ENCODE measurements at places on chromosomes 16 and 17.

GRCh38 chr17:1030684-1031532 lies 34.0 kb downstream of the TIMM22 start:
- DNase-seq = no peak

DNA sequence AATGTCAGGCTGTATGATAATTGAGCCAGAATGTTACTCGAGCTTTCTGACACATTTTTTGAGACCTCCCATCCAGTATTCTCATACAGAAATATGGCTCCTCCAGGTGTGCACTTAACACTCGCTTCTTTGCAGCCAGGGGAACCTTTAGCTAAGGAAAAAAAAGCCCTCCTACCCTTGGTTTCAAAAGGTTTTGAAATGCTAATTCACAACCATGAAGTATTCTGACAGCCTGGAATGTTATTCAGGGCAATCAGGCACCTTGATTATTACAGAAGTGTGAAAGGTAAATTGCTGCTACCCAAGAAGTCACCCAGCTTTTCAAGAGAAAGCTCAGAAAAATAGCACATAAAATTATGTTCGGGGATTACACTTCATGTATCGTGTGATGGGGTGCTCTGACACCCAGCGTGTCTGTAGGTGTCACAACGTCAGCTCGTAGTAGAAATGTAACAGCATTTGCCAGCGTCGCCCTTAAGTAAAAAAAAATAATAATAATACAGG lies 41.1 kb downstream of the NTN1 start:
- no peak for DNase-seq

DNA sequence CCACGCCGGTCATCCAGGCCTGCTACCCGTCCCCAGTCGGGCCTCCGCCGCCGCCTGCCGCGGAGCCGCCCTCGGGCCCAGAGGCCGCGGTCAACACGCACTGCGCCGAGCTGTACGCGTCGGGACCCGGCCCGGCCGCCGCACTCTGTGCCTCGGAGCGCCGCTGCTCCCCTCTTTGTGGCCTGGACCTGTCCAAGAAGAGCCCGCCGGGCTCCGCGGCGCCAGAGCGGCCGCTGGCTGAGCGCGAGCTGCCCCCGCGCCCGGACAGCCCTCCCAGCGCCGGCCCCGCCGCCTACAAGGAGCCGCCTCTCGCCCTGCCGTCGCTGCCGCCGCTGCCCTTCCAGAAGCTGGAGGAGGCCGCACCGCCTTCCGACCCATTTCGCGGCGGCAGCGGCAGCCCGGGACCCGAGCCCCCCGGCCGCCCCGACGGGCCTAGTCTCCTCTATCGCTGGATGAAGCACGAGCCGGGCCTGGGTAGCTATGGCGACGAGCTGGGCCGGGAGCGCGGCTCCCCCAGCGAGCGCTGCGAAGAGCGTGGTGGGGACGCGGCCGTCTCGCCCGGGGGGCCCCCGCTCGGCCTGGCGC lies 2.4 kb downstream of the HIC1 start:
- DNase-seq = no peak

GRCh38 chr17:77935121-77935571 lies 23.4 kb upstream of the TNRC6C start:
- no peak for DNase-seq

DNA sequence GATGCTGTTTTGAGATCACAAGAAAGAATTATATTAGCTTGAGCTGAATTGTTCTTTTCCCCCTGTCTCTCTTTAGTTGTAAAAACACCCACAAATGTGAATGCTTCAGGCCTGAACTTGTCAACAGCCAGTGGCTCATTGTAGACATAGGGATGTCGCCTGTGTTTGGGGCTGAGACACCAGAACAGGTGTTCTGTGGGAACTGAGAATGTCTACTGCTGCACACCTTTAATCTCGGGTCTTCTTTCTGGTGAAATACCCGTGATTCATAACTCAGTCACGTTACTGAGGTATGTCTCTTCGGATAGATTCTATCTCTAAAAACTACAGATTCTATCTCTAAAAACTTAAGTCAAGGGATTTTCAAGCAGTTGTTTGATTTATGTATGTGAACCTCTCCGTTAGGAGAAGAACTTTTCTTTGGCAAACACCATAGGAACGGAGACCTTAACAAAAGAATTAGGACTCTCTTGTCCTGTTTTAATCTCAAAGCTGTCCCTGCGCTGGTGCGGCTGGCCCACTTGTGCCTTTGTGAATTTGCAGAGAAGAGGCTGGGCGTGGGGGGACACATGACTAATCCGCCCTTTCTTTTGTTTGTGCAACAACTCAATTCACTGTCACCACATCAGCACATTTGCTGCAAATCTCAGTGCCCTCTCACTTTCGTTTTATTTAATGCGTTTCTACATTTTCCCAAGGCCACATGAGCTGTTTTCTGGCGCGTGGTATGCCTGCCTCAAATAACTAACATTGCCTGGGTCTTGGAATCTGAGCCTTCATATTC lies 643.0 kb downstream of the MAF start:
- DNase-seq = no peak

DNA sequence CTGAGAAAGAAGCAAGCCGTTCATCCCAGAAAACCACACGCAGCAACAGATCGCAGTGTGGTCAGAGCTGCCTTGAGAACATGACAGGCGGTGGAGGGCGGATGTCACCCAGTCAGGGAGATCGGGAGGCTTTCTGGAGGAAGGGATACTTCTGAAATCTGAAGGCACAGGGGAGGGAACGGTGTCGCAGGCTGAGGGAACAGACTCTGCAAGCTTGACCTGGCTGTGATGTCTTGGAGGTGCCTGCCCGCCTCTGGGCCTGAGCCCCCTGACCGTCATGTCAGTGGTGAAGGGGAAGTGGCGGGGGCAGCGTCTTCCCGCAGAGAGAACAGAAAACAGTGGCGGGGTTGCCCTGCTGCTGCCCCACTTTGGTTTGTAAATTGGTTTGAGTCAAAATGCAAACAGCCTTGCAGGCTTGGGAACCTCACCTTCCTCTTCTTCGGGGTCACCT lies 8.1 kb upstream of the ATP2A3 start:
- DNase-seq = no peak

DNA sequence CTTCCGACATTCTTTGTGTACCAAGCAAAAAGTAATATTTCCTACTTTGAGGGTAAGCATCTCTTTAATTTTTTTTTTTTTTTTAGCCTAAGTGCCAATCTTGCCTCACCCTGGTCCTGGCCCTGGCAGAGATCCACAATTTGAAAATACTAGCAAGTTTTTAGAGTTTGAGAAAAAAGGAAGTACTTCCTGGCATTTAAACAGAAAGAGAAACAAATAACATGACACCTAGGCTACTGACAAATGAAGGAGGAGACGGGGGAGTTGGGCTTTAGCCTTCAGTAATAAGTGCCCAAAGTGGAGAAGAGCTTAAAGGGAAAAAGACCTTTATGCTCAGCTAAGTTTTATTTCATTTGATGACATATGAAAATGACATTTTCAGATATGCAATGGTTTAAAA lies 92.8 kb downstream of the HS3ST3A1 start:
- no peak for DNase-seq

DNA sequence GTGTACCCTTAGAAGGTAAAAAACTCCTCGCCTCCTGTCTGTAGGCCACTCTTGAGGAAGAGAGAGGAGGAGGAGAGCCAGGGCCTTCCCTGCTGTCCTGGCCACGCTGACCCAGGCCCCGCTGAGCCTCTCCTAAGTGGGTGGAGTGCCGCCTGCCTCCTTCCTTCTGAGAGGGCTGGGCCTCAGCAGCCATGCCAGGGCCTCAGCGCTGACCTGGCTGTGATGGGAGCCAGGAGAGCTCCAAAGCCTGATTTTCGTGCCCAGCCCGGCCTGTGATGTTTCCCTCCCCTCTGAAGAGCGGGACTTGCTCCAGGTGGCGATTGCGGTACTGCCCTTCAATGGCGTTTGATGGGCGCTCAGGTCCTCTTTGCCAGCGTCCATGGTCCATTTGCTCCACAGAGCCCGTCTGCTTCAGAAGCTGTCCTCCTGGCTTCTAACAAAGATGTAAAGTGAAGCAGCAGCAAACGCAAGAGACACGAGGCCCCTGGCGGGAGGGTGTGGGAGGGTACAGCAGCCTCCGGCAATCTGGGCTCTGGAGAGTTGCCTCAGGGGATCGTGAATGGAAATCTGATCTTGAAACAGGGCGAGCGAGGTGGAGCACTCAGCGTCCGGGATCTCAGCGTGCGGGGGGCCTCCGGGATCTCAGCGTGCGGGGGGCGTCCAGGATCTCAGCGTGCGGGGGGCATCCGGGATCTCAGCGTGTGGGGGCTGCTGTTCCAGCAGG lies 93.5 kb downstream of the NPIPB11 start:
- DNase-seq = no peak

GRCh38 chr16:78258375-78259065 lies 159.1 kb downstream of the WWOX start:
- no peak for DNase-seq

- no peak for DNase-seq
Observed at GRCh38 chr16:55323637-55324271, at the start of gene IRX6. Gene IRX6 (plus strand): TSS chr16:55324203. CDS start chr16:55325092, 889 bp downstream.

DNA sequence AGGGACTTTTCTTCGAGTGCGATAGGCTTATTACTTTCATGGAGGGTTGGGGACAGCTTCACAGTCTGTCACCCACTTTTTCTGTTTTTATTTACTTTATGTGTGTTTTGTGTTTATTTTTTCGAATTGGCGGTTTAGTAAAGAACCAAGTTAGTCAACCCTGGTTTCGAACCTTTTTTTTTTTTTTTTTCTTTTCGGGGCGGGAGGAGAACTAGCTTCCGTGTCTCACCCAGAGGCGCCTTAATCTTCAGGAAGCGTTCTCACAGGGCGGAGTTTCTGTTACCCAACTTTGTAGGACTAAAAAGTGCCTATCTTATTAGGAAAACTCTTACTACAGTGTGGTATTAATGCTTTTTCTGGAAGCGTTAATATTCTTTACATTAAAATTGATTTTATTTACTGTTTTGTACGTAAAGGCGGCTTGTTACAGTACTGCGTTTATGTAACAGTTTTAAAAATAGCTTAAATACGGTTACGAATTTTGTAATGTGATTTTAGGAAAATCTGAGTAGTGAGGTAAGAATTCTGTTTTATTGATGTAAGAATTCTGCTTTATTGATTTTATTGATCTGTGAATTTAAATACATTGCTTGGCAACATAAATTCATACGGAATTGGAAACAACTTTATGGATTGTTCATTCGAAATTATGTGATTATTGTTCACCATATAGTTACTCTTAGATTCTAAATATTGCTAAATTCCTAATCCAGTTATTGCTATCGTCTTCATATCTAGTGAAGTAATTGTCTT lies 885 bp downstream of the ZNF207 start:
- no peak for DNase-seq

GRCh38 chr17:51500454-51500853 lies 240.1 kb downstream of the UTP18 start:
- DNase-seq = no peak

- DNase-seq = no peak
Observed at GRCh38 chr16:77480681-77481315, 46.0 kb upstream of the ADAMTS18 start.

- DNase-seq = no peak
Observed at GRCh38 chr16:69150146-69150865, 17.9 kb downstream of the UTP4 start.

Measured in GM12878 (cell line).